ENCODE measurements at places on chromosomes 7 and 10. TPM values are rescaled to one million over a fixed set of nuclear protein-coding genes. Genes with fewer than 3 reads are reported as not detected.

The FGFR2 gene
- total RNA-seq = 28.0 TPM

The PTN gene
- 1.2 TPM for total RNA-seq

GRCh38 chr10:109784236-109784635, 139.1 kb downstream of the XPNPEP1 start:
- no peak for DNase-seq

The ADCYAP1R1 gene
- total RNA-seq = 0.37 TPM

DNA sequence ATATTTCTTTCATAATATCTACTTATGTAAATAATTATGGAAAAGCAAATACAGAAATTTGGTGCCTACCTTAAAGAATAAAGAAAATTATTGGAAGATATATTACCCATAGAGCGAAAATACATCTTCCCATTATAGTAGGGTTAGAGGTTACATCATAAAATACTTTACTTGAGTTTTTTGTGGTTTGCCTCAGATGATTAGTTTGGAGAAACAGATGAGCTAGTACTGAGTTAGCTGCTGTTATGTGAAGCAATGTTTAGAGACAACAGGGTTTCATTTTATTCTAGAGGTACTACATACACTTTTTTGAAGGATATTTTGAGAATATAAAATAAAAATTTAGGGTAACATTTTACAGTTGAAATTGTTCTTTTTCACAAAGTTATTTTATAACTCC, 2.9 kb upstream of the MLLT10 start:
- no peak for DNase-seq

- no peak for DNase-seq
These were observed 110.1 kb downstream of the JAZF1 start for GRCh38 chr7:28070297-28071055.

The CHST3 gene
- total RNA-seq = 2.5 TPM

DNA sequence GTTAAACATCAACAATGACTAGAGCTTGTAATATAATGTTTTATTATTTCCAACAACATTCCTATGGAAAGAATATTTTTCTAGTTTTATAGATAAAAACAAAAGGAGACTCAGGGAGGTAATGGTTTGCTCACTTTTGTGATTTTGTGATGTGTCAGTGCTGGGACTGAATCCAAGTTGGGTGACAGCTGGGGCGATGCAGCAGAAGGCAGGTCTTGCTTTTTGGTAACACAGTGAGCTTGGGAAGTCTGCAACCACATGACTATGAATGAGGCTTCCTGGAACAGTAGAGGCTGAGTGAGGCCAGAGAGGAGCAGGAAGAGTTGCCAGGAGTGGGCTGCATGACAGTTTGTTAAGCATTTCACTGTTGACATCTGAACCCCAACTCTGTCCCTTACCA, 4.9 kb upstream of the YKT6 start:
- DNase-seq = no peak

The PTPRZ1 gene
- total RNA-seq = not detected

- DNase-seq = no peak
These were observed 188.9 kb downstream of the ADAM12 start for GRCh38 chr10:126199221-126199998.

DNA sequence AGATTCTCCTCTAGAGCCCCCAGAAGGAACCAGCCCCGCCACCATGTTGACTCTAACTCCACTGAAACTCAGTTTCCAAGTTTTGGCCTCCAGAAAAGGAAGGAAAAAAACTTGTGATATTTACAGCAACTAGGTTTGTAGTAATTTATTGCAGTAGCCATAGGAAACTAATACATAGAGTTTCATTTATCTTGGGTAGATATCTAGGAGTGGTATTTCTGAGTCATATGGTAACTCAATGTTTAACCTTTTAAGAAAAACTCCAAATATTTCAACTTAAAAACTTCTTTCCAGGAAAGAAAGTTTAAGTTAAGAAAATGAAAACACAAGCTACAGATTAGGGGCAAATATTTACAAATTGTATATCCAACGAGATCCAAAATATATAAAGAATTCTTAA, 576.7 kb downstream of the KCNMA1 start:
- DNase-seq = no peak

DNA sequence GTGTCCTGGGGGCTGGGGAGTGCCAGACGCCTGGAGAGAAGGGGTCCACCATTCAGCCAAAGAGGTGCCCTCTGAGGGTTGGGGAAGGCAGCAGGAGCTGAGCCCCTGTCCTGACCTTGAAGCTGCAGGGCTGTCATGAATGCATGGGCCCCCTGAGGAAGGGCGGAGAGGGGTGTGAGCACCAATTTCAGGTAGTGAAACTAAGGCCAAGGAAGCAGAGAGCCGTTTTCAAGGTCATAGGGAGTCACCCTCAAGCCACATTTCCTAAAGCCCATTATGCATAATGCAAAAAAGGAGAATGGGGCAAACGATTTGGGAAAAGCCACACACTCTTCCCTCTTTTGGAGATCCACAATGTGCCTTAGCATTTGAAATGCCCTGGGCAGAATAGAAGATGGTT, 37.2 kb downstream of the FIGNL1 start:
- DNase-seq = no peak

DNA sequence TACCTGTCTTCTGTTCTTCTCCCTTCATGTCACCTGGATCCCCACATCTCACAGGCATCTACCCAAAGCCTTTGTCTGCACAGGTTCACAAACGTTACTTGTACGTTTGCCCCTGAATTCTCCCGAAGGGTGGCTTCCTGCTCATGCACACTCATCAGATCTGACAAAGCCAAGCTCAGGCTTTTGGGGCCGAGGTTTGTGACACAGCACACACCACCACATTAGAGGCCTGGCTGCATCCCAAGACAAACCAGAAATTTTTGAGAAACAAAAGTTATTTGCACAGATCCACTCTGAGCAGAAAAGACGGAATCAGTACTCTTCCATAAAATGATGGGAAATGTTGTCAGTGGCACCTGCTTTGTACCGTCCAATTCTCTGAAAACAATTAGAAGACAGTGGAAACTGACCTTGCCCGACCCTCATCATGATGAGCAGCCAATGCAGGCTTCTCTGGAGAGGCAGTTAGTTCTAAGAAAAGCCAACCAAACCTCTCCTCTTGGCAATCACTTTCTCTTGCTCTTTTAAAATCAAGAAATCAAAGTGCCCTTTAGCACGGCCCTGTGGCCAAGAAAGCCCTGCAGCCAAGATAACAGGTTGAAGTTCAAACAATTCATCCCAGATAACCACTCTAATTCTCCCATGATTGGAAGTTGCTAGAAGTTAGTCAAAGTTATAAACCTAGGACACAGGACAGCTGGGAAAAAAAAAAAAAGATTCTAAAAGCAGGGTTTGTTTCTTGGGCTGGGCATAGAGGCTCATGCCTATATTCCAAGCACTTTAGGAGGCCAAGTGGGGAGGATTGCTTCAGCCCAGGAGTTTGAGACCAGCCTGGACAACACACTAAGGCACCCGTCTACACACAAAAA, 13.6 kb upstream of the SVIL start:
- DNase-seq = no peak

DNA sequence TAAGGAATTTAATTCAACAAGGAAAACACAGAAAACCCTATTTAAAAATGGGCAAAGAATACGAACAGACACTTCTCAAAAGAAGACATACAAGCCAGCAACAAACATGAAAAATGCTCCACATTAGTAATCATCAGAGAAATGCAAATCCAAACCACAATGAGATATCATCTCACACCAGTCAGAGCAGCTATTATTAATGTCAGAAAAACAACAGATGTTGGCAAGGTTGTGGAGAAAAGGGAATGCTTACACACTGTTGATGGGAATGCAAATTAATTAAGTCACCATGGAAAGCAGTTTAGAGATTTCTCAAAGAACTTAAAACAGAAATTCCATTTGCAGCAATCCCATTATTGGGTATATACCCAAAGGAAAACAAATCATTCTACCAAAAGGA, 55.2 kb downstream of the GCC1 start:
- DNase-seq = no peak

The IL2RA gene
- total RNA-seq = not detected

All from right lobe of liver (tissue), 6 donors.